ENCODE measurements at places on chromosomes 12 and 14. TPM values are rescaled to one million over a fixed set of nuclear protein-coding genes. Genes with fewer than 3 reads are reported as not detected.

GRCh38 chr12:6471989-6472360 is 1.5 kb upstream of the VAMP1 start:
- no peak for DNase-seq

DNA sequence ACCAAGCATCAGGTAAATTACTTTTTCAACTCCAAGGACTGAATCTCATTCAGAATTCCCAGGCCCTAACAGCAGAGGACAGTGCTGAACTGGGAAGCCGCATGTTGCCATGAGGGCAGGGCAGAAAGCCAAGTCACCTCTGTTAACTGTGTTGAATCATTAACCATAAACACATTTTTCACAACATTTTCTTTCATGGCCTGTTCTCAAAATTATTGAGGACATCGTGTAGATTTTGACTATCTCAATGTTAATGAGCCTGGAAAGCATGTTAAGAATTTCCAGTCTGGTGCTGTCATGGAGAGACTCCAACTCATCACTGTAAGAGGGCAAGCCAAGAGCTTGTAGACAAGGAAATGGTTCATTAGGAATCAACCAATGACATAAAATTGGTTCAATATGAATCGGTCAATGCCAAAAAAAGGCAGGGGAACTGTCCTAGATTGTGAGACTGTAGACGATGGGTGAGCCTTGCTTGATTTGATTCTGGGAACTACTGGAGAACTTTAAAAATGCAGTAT is 33.7 kb downstream of the CPM start:
- DNase-seq, result no peak

GRCh38 chr12:60539592-60539991 is 943.8 kb downstream of the SLC16A7 start:
- no peak for DNase-seq

- no peak for DNase-seq
These were observed 1277.3 kb downstream of the SLC16A7 start for GRCh38 chr12:60872850-60873713.

GRCh38 chr12:78880078-78880477 is 15.5 kb downstream of the SYT1 start:
- no peak for DNase-seq

DNA sequence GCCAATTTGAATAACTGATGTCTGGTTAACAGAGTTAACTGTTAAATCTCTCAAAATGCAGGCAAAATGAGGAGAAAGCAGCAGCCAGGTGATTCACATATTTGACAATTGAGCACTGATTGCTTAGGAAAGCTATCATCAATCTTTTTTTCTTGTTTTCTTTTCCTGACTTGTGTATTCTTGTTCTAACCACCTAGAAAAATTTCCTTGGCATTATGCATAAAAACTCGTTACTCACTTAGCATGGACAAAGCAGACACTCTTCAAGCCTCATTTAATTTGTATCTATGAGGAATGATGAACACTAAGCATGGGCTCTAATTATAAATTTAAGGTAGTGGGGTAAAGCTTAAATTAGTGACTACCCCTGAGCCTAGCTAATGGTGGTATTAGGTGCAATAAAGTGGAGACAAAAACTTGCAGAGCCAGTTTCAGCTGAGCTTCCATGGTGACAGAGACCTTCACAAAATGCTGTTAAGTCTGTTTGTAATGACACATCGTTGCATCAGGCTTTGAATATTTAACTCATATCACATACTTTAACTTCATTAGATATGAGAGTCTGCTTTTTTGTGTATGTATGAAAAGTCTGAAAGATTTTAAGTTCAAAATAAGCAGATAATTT is 52.0 kb downstream of the RASSF9 start:
- DNase-seq, result no peak

GRCh38 chr14:58946431-58946830 is 242.0 kb upstream of the DAAM1 start:
- DNase-seq, result no peak

DNA sequence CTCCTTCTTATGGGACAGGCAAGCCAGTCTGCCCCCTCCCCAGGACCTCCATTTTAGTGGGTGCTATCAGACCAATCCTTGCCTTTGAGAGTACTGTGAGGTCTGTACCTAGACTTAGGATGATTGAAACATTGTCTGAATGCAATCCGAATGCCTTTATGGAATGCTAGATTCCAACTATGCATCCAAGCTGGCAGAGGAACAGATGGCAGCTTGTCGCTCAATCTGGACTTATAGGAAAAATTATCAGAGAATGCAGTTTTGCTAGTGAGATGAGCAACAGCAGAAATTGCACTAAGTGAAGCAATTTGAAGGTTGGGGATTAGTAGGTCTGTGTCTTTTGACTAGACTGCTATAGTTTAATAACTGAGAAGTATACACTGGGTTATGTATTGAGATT is 109.1 kb downstream of the DYRK2 start:
- no peak for DNase-seq

GRCh38 chr12:75979181-75979580 is 52.4 kb downstream of the PHLDA1 start:
- no peak for DNase-seq

- no peak for DNase-seq
These were observed 68.2 kb upstream of the FOXN3 start for GRCh38 chr14:89485264-89485663.

DNA sequence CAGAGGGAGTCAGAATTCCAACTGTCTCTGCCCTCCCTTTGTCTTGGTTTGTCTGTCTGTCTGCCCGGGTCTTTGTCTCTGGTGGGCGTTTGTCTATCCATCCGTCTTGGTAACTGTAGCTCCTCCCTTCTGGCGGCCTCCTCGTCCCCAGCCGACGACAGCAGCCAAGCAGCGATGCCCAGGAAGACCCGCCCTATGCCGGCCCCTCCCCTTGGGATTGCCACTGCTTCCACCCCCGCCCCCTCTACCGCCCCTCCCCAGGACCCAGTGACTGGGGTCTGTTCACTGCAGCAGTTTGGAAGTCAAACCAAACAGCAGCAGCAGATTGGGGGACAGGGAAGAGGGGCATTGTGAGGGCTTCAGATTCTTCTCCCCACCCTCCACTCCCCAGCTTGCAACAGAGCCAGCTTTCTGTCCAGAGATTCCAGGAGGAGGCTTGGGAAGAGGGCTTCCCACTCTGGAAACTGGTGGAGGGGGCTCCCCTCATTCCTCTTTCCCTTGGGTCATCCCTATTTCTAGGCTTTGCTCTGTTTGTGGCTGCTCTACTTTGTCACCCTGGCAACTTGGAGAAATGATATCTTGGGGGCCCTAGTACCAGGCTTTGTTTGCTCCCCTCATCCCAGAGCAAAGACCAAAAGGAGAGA is 2.4 kb upstream of the RARG start:
- no peak for DNase-seq

GRCh38 chr12:646442-647384 is 16.5 kb downstream of the NINJ2 start:
- DNase-seq, result no peak

GRCh38 chr12:11509326-11509725 is 114.0 kb upstream of the PRB2 start:
- DNase-seq, result no peak

DNA sequence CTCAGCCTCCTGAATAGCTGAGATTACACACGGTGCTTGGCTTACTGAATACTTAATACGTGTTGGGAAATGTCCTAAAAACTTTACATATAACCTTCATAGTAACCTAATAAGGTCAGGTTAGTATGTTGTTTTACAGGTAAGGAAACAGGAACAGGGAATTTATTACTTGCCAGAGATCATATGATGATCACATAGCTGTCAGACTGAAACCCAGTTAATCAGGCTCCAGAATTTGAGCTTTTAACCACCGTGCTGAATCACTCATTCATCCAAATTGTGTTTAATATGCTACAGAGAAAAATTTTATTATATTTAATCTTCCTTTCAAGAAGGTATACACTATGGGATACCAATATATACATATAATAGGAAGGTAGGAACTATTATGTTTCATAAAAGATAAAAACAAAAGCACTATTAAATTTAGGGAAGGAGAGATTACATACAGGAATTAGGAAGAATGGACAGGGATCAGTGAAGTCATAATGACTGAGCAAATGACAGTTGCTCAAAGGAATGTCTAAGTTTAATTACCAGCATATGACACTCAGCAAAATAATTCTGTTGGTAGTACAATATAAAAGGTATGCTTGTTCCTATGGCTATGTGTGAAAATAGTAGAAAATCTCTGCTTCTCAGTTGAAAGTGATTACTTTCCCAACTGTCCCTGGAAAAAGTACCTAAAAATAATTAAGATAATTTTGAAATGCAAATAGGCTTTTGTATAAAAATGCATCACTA is 59.3 kb downstream of the HEATR5A start:
- DNase-seq, result no peak

DNA sequence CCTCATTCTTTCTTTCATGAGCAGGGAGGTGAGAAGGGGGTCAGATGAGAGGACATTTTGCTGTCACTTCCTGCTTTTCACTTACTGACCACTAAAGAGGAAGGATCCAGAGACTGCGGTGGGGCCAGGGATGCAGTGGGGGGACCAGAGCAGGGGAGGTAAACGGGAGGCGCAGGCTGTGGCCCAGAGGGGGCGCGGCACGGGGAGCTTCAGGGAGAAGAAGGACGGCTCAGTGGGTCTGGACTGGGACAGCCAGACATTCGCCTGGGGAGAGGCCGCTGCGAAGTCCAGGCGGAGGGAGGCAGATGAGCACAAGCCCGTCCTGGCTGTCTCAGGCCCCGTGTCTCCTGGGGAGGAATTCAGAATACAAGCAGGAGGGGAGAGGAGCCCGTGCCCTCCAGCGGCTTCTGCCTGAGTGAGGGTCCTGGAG is 41.2 kb downstream of the SLC6A12 start:
- no peak for DNase-seq

- DNase-seq, result no peak
These were observed 14.3 kb downstream of the PACS2 start for GRCh38 chr14:105328678-105329390.

Gene TAS2R9
- not detected for total RNA-seq

Gene KCNC2
- 2.5 TPM for total RNA-seq

Gene FGF23
- 0.10 TPM for total RNA-seq

Gene RNF212B
- not detected for total RNA-seq

All from type B pancreatic cell (in vitro differentiated cells).